ENCODE measurements at places on chromosomes 6 and 20.

DNA sequence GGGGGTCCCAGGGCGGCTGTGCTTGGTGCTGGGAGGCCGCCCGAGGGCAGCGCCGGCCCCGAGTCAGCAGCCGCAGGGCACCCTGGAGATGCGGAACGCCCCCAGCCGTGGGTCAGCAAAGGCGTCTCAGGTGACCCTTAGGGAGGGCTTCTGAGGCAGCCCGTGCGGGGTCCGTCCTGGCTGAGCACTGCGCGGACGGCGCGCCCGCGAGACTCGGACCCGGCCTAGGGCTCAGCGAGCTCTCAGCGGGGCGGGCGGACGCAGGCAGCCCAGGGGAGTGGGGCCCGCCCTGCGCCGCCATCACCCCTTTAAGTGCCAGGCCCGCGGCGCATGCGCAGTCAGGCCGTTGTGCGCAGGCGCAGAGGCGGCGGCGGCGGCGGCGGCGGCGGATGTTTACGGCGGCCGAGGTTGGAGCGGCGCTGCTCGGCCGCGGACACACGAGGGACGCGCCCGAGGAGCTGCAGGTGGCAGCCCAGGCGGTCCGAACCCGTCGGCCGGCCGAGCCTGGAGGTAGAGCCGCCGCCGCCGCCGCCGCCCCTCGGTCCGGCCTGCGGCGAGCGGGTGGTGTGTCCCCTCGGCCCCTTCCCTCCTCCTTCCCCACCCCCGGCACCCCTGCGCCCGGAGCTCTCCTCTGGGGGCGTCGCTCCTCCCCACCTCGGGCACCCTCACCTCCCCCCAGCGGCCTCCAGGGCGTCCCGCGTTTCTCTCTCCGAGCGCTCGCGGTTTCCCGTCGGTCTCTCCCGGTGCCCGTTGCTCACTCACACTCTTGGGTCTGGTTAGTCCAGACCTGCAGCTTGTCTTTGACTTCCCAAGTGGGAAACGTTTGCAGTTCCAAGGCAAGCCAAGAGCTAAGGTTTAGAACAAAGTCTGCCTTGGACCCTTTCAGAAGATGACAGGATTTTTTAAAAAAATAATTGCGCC lies at the start of gene PCMTD2:
Gene PCMTD2 (plus strand): TSS at position 388 of the 921 bp plus-strand sequence. CDS start 4,218 bp downstream, outside the sequence.
- peak; percentile 73 for DNase-seq

DNA sequence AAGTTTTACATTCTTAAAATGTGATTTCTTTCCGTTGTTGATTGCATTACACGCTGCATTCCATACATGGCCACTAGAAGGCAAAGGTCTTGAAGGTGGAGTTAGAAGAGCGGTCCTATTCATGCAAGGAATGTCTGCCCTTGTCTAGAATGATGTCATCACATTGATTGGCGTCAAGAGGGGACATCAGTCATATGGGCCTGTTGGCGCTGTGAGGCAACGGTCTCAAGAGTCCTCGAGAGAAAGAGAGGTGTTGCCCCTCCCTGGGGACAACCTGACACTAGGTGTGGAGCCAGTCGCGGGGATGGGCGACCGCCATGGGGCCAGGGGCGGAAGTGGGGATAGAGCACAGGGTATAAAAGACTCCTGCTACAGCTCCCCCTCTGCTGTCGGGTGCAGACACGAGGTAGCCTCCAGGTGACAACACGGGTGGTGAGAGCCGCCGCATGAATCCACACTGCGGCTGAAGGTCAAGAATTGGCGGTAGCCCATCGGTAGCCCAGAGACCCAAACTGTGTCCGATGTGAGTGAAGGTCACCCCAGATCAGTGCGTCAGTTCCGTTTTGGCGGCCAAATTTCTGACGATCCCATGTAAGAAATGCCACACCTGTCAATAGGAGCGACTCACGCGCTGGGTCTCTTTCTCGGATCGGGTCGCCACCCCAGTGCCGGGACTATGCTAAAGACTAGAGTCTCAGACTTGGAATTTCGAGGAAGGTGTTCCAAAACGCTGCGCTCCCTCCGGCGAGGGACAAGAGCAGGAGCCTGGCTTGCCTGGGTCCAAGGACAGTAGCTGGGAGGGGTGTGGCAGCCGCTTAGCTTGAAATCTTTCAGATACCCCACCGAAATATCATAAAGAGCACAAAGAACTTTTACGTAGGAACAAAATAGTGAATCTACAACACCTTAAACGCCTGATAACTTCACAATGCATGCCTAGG lies 93.2 kb upstream of the ZNF184 start:
- no peak for DNase-seq

DNA sequence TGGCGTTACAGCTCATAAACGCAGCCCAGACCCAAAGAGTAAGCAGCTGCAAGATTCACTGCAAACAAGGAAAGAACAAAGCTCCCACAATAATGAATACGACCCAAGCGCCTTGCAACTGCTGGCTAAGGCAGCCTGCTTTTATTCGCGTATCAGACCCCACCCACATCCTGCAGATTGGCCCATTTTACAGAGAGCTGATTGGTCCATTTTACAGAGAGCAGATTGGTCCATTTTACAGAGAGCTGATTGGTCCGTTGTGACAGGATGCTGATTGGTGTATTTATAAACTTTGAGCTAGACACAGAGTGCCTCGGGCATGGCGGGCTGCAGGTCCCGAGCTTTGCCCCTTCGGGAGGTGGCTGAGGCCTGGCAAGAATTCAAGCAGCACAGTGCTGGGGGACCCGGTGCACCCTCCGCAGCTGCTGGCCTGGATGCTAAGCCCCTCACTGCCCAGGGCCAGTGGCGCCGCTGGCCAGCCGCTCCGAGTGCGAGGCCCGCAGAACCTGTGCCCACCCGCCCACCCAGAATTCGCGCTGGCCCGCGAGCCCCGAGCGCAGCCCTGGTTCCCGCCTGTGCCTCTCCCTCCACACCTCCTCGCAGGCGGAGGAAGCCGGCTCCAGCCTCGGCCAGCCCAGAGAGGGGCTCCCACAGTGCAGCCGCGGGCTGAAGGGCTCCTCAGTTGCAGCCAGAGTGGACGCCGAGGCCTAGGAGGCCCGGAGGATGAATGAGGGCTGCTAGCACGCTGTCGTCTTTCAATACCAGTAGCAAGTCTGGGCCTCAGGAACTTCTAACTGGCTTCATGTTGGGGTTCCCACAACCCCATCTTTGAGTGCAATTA lies 11.2 kb upstream of the RPS10 start:
- DNase-seq = no peak

- no peak for DNase-seq
These were observed 169.4 kb upstream of the JAG1 start for GRCh38 chr20:10843146-10843711.

DNA sequence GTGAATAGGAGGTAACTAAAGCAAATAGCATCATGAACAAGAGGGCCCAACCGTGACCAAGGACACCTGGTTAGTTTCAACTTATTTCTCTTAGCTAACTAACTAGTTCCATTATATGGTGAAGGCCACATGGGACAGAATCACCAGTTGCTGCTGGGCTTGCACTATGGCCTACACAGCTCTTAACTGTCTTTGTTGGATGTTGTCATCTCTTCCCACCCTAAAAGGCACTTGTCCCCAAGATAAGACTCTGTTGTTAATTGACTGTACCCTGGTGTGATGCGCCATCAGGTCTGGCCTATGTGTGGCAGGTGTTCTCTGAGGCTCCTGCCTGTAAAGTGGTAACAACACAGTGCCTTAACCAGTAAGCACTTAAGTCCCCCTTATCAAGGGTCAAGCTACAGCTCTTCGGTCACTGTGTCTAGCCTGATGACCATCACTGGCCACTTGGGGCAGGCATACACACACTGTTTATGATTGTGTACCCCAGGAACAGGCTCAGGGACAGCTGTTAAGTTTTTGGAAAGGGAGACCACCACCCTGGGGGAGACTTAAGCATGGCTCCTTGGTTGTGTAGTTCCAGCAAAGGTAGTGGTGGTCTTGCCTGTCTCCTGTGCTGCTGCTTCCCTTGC lies 51.2 kb downstream of the CHD6 start:
- no peak for DNase-seq

DNA sequence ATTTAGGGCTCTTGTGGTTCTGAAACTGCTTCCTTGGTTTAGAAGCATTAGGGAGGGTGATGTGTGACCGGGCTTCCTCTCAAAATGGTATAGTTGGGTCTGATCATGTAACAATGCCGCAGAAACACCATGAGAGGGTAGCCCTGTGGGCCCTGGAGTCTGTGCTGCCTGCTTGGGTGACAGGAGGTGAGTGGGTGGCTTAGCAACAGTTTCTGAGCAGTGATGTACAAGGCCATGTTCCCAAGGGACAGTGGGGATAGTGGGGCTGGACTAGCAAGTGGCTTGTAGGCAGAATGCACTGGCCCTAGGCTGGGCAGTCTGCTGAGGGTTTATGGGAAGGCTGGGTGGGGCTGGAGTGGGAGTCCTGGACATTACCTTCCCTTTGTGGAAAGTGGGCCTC lies 106.9 kb upstream of the MYL9 start:
- no peak for DNase-seq

DNA sequence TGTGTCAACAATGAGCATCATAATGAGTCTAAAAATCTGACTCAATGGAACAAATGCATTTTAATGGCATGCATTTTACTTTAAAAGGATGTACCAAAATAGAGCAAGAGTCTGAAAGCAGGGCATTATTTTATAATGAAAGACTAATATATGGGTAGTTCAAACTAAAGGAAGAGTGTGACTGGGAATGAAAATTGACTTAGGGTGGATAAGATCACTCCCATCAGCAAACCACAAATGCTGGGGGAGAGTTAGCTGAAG lies 114.7 kb downstream of the SOX4 start:
- no peak for DNase-seq

DNA sequence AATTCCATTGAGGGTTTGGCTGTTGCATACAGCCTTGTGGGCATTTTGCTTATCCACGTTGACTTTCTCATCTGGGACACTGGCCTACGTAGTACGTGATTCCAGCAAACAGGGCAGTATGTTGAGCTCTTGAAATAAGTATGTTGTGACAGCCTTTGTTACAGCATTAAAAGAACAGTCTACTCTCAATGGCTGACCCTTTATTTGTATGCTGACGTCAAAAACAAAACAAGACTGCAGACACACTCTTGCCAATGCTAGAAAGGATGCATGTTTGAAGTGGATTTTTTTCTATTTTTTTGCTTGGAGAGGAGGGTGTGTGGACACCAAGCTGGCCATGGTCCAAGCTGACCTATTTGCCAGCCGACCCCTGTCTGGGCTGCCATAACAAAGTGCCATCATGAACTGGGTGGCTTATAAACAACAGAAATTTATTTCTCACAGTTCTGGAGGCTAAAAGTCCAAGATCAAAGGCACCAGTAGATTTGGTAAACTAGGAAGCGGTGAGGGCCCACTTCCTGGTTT lies 10.8 kb upstream of the SNHG17 start:
- DNase-seq = no peak
